Ovary (tissue), 10 donors: ENCODE measurements at places on chromosomes 16 and 17. TPM values are rescaled to one million over a fixed set of nuclear protein-coding genes. Genes with fewer than 3 reads are reported as not detected.

Gene HS3ST2
- total RNA-seq, result 0.31 TPM

Gene TMC7
- total RNA-seq, result 0.15 TPM

Gene DPEP3
- not detected for total RNA-seq

Gene RAB34
- total RNA-seq, result 149 TPM

Gene HS3ST3A1
- total RNA-seq, result 4.1 TPM

Gene SLC5A11
- not detected for total RNA-seq

Gene FBXO39
- 0.72 TPM for total RNA-seq

Gene ATP2A1
- total RNA-seq, result 0.41 TPM

- no peak for DNase-seq
These were observed 702 bp downstream of the TENT4B start for GRCh38 chr16:50153596-50154419.

DNA sequence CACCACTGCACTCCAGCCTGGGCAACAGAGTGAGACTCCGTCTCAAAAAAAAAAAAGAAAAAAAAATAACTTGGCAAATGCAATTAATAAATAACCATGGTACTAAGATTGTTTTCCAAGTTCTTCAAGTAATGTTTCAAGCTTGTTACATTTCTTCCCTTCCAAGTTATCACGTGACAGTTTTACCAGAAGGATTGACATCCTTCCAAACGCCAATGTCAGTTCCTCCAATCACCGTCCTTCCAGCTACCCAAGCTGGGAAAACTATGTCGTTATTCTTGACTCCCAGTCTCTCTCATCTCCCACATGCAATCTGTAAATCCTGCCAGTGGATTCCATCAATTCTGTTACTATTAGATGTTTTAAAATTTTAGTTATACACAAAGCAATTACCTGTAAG is 3.9 kb upstream of the PHAF1 start:
- DNase-seq, result no peak

DNA sequence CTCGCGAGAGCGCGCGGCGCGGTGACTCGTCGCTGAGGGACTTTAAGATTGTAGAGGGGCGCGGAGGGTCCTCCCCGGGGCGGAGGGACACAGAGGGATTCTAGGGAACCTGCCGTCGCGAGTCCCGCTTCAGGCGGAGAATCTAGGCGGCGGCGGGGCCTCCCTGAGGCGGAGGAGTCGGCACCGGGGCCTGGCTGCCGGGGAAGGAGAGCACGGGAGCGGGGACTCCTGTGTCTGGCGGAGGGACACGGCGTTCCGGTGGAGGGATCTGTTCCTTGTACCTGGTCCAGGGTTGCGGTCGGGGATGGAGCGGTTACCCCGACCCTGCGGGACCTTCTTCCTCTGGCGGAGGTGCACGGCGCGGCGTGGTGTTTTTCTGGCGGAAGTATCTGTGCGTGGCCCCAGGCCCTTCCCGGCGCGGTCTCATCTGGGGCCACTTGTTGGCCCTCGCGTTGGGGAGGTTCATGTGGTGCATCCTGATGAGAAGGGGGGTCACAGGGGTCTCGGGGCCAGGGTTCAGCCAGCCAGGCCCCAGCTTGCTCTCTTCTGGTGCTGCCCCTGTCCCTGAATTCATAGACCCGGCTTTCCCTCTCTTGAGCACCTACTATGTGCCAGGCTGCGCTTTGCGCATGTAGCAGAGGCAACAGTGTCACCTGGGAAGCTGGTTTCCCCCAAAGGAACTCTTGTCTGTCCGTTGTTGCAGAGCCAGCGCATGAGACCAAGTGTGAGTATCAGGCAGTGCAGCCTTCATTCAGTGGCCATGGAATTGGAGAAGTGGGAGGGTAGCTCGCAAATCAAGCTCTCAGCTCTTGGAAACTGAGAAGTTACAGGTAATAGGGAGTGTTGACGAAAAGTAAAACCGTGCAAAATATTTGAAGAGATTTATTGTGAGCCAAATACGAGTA is 563 bp upstream of the ZKSCAN2 start:
- peak; percentile 90 for DNase-seq

- DNase-seq, result no peak
These were observed 120.9 kb downstream of the CMIP start for GRCh38 chr16:81565321-81566028.

DNA sequence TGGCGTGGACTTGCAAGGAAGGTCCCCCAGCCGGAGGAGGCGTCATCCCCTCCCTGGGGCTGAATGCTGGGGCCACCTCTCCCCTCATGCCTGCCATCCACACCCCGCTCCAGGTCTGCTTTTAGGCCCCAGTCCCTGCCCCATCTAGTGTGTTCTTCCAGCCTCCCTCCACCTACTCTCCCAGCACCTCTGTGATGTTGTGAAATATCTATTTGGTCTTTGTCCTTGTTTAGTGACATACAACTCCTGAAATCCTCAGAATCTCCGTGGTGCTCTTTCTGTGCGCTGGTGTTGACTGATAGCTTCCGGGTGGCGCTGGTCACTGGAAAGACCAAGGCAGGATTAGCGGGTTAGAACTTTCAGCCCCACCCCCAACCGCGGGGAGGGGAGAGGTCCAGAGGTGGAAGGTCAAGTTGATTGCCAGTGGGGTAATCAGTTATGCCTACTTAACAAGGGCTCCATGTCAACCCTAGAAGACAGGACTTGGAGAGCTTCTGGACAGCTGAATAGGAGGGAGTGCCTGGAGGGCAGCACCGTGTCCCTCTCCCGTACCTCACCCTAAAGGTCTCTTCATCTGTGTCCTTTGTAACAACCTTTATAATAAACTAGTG is 10.1 kb downstream of the TBC1D24 start:
- DNase-seq, result no peak

DNA sequence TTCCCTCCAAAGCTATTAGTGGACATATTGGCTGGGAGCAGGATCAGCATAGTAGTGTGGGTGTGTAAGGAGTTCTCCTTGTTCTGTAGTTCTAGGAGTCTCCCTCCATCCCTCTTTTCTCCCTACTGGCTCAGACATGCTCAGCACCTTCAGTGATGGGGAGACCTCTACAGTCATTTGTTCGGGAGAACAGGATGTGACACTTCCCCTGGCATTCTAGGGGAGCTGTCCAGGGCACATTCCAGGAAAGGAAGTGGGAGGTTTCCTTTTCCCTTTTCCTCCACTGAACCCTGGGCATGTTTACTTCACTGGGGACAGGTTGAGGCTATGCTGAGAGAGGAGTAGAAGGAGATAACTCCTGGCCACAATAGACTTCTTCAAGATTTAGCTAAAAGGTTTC is 86.5 kb downstream of the MYH13 start:
- DNase-seq, result no peak

DNA sequence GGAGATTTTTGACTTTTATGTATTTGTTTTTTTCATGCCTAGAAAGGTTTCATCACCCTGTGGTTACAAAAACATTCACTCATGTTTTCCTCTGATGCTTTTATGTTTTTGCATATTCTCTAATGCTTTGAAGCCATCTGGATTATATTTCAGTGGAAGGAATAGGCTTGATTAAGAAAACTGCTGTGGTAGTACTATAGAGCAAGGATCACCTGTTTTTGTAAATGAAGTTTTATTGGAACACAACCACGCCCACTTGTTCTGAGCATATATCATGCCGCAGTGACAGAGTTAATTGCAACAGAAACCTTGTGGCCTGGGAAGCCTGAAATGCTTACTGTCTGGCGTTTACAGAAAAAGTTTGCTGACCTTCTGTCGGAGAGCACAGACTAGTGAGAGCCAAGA is 11.5 kb downstream of the COX10 start:
- no peak for DNase-seq

DNA sequence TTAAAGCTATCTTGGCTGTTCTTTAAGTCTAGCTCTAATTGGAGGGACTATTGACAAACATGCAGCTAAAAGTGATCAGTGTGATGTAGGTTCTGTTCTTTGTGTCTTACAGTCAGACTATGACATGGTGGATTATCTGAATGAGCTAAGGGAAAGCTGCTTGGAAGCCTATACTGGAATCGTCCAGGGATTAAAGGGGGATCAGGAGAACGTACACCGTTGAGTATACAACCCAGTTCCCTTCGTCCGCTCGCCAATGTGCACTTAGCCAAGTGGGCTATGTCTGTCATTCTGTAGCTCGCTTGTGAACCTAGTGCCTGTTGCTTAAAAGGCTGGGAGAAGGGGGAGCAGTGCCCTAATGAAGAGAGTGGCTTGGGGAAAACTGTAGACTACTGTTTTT is 15.8 kb upstream of the TBKBP1 start:
- DNase-seq, result no peak

- DNase-seq, result peak; percentile 7
These were observed 33.7 kb upstream of the CDH15 start for GRCh38 chr16:89137666-89138512.

- DNase-seq, result no peak
These were observed 5.9 kb downstream of the KRT14 start for GRCh38 chr17:41580687-41581365.

GRCh38 chr16:1475552-1476114 is 805 bp upstream of the CLCN7 start:
- no peak for DNase-seq

DNA sequence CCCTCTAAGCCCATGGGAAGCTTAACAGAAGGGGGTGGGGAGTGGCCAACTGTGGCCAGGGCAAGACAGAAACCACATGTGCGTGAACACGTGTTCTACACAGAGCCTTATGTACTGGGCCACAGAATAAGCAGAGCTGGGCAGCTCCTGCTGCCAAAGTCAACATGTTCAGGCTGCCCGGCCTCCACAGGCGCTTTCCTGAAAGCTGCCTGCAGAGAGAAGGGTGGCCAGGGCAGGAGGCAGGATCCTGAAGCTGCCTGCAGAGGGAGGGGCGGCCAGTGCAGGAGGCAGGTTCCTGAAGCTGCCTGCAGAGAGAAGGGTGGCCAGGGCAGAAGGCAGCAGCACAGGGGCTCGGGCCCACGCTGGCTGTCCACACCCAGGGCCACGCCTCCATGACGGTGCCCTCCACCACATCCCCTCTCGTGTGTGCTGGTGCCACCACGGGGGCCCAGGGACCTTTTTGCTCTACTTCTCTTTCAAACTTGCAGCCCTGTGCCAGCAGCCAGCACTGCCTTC is 79.5 kb downstream of the ANKRD11 start:
- peak; percentile 45 for DNase-seq

DNA sequence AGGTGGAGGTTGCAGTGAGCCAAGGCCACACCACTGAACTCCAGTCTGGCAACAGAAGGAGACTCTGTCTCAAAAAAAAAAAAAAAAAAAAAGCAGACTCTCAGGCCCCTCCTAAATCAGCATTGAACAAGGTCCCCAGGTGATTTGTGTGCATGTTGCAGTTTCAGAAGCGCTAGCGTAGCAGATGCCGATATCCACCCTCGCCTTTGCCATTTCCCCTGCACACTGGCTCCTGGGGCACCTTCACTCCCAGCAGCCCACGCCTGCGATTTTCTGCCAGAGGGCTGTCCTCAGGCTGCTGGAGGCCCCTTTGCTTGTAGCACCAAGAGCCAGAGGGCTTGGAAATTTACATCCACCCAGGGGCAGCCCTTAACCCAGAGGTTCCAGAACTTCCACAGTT is 95.6 kb downstream of the WSCD1 start:
- no peak for DNase-seq

DNA sequence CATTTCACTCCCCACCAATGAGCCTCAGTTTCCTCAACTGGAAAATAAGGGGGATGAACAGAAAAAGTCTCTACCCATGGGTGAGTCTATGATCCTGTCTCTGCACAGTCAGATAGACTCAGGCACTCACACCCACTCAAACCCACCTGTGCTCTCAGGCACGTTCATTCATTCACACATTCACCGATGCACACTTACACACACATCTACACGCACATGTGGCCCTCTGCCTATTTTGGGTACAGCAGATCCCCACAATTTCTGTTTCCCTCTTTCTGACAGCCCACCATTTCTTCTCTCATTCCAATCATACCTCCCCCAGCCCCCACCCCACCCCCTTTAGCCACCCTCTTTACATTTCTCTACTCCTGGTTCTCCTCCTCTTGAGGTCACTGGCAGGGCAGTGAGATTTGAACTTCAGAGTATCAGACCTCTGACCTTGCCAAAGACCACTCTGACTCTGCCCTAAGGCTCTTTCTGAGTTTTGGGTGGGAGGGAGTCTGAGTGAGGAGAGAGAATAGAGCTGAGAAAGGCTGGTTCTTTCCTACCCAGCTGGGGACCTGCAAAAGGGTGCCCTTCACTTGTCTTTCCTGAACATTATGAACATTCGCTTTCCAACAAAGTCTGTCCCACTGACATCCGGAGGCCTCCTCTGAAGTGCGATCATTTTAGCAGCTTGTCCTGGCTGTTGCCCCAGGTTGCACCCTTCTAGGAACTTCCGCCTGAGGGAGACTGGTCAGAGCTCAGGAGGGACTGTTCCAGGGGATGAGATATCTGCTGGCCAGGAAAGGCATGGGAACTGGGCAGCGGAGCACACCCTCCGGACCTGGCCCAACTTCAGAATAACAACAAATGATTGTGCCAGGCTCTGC is 10.1 kb upstream of the COL1A1 start:
- DNase-seq, result peak; percentile 24

GRCh38 chr16:53257001-53257400 is 177.3 kb upstream of the RBL2 start:
- no peak for DNase-seq

GRCh38 chr16:67028696-67029253 is at the start of gene CBFB:
Gene CBFB (plus strand): TSS chr16:67029149. CDS start chr16:67029408, 259 bp downstream.
- peak; percentile 90 for DNase-seq

GRCh38 chr17:75036643-75037268 is 10.0 kb downstream of the ATP5PD start:
- peak; percentile 83 for DNase-seq

GRCh38 chr17:34424814-34425491 is 61.9 kb upstream of the CCL1 start:
- DNase-seq, result no peak

GRCh38 chr17:64687961-64688360 is 25.9 kb upstream of the SMURF2 start:
- no peak for DNase-seq

DNA sequence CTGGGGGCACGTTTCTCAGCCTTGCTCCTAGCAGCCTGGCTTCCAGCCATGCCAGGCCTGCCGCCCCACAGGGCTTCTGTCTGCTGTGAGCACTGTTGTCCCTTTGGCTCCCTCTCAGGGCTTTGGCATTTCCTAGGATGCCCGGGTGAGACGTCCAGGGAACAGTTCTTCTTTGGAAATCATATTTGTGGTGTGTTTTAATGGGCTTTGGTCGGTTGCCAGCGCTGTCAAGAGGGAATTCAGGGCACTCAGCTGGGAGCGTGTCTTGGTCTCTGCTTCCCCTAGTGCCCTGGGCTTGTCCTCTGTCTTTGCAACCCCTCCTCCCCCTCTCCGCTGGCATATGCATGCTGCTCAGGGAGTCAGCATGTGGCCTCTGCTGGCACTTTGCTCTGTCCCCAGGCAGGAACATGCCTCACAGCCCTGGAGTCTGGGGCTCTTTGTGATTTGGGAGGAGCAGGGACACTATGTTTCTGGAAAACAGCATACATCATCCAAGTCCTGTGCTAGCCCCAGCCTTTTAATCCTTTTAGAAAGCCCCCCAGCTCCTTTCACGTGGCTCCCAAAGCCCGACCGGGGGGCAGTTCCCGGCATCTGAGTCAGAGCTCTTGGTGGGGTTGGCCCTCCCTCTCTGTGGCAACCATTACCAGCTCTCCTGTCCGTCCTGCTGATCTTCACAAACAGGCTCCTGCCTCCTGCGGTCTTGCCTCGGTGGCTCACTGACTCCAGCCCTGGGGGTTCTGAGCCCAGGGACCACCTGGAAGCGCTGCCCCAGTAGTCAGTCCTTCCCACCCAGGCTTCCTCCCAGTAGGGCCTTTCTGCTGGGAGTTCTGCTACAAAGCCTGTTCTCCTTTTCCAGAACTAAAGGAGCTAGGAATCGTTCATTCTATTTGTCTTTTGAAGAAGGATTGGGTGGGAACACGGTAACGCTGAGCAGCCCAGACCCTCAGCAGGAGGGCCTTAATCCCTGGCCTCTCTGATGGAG is 26.7 kb downstream of the SAP30BP start:
- DNase-seq, result no peak
